Caco-2 (cell line): ENCODE measurements at places on chromosomes 7 and 10. TPM values are rescaled to one million over a fixed set of nuclear protein-coding genes. Genes with fewer than 3 reads are reported as not detected.
A peak's percentile ranks its signal among the peaks of the same experiment; 100 is the strongest.

The MRLN gene
- total RNA-seq = 0.88 and 0.98 TPM in 2 replicates

GRCh38 chr10:68333058-68333395, 299 bp upstream of the PBLD start:
- no peaks in the 10 kb centered on the region for H3K36me3 ChIP-seq
- H3K4me3 ChIP-seq = peak overlapping the region; percentile 68
- H3K4me1 ChIP-seq = peaks cover 25% of the 10 kb centered on the region
- H3K27me3 ChIP-seq = no peaks in the 10 kb centered on the region

The BAMBI gene
- total RNA-seq = 146 and 165 TPM in 2 replicates

The MSANTD7 gene
- total RNA-seq = 30.0 and 32.8 TPM in 2 replicates

DNA sequence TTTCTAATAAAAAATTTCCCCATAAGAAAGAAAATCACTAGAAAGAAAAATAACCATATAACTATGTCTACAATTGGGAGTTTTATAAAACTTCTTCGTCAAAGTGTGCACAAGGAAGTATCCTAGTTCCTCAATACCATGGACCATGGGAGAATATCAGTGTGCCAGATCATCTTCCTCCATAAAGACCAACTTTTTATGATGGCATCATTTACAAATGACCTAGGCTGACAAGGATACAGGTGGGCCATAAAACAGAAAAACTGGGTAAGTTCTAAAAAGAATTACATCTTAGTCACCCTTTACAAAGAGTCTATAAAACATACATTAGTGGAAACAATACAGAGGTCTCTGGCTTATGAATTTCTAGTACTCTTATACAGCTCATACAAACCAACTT, 303.2 kb downstream of the DOCK4 start:
- H3K4me1 ChIP-seq = no peaks in the 10 kb centered on the region
- DNase-seq = no peak
- H3K36me3 ChIP-seq = no peaks in the 10 kb centered on the region
- no peak overlapping the region for H3K4me3 ChIP-seq
- H3K27me3 ChIP-seq = no peaks in the 10 kb centered on the region

The TBXAS1 gene
- total RNA-seq = 1.2 and 1.6 TPM in 2 replicates

GRCh38 chr10:25308278-25308677, 133.5 kb downstream of the GPR158 start:
- H3K27ac ChIP-seq = no peak overlapping the region
- no peaks in the 10 kb centered on the region for H3K36me3 ChIP-seq
- DNase-seq = no peak
- no peaks in the 10 kb centered on the region for H3K4me1 ChIP-seq
- H3K27me3 ChIP-seq = no peaks in the 10 kb centered on the region
